ENCODE measurements at places on chromosomes 6 and 20.

DNA sequence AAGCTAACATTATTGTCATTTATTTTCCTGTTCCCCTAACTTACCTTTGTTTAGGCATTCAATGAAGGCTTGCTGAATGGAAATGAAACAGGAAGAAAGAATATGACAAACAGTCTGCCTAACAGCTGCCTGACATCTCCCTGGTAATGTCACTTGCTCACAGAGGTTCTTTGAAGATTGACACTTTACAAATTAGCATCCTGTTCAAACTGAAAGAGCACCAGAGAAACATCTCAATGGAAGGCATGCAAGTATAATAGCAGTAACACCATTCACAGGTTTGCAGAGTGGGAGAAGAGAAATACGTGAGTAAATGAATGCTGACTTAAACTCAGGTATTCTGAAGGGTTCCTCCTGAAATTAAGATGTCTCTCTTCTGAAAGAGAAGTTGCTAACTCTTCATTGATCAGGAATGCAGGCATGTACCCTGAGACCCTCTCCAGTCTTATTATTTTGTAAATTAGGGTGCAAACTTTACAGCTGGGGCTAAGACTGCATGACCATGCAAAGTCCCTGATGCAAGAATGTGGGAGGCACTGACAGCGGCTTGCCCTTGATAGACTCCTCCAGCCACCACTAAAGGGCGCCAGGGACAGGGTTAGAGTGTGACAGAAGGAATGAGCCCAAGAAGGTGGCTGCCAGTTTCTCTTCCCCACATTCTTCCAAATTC is 1.3 kb upstream of the SMLR1 start:
- DNase-seq: no peak

DNA sequence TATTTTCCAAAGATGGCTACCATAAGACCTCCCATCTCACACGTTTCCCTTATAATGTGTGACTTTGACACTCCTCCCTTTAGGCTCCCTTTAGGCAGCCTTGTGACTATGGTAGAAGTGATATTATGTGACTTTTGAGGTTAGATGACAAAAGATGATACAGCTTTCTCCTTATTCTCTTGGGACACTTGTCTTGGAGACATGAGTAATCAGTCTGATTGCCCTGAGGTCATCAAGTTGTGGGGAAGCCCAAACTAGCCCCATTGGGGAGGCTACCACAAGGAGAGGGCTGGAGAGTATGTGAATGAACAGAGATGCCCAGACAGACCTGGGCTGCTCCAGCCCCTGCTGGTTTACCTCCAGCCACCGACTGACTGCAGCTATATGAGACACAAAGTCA is 10.6 kb upstream of the DLK2 start:
- no peak for DNase-seq

- DNase-seq: peak; percentile 52
Measured at GRCh38 chr6:35294308-35294945, 3.2 kb upstream of the DEF6 start.

DNA sequence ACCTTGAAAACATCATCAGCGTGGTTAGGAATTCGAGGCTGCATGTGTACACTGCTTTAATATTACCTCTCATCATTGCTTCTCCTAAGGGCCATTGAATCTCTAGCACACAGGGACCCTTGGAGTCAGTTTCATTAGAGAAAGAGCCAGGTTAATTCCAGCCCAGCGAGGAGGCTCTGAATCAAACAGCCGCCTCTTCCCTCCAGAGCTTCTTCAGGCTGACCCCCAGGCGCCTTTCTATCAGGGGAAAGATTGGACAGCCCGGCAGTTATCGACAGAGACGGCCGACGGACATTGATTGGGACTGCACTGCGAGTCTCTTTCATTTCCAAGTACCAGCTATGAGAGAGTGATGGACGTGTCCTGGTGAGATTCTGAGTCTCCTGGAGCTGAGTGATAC is 159.2 kb downstream of the ANKRD60 start:
- no peak for DNase-seq

DNA sequence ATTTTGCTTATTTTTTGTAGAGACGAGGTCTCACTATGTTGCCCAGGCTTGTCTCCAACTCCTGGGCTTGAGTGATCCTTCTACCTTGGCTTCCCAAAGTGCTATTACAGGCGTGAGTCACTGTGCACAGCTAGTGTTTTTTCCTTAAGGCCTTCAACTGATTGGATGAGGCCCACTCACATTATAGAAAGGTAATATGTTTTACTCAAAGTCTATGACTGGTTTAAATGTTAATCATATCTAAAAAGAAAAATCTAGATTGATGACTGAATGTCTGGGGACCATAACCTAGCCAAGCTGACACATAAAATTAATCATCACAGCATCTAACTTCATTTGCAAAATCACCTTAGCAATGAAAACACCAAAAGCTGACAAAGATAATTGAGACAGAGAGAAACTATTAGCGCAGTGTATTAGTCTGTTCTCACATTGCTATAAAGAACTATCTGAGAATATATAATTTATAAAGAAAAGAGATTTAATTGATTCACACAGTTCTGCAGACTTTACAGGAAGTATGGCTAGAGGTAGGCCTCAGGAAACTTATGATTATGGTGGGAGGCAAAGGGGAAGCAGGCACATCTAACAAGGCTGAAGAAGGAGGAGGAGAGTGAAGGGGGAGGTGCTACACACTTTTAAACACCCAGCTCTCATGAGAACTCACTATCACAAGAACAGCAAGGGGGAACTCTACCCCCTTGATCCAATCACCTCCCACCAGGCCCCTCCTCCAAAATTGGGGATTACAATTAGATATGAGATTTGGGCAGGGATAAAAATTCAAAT is 66.8 kb upstream of the ARHGAP18 start:
- DNase-seq: no peak

DNA sequence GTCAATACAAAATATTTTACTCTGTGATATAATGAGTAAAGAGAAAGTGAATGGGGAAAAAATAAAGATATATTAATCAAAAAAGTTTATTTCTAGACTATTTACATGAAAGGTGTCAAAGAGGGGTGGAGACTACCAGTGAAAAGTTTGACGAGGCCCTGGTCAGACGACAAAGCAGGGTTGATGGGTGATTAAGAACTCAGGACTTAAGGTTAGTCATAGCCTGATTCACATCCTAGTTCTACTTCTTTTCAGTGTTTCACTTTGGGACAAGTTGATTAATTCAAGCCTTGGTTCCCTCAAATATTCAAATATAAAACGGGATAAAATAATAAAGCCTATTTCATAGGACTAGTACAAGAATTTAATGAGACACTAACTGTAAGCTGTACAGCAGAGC is 178.2 kb upstream of the HS3ST5 start:
- DNase-seq: no peak

GRCh38 chr6:139374357-139375225 is at the start of gene CITED2:
TSS of gene CITED2 (minus strand) at chr6:139374648. CDS start at chr6:139373944, 704 bp downstream.
- DNase-seq: peak; percentile 92

GRCh38 chr6:30192076-30192475 is 21.1 kb downstream of the TRIM26 start:
- DNase-seq: no peak

DNA sequence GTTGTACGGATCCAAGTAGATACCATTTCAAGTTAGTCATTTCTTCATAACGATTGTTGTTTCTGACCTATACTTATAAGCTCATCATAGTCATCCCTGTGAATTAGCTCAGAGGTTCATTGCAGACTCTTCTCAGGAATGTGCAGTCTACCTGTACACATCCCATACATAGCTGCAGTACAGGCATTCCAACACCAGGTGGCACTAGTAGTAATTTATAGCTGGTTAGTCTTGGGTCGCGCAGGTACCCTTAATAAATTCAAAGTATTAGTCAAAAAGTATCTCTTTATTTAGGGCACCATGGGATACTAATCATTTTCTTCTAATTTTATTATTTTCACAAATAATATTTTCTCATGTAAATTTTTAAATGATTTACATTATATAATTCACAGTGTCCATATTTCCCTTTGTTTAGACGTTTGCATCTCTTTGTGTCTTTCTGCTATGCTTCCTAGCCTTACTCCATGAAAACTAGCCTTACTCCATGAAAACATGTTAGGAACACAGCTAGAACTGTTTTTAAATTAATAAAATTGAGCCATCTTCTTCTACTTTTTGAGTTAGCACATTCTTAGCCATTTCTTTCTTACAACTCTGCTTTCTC is 128.6 kb upstream of the FAM83B start:
- DNase-seq: peak; percentile 73

DNA sequence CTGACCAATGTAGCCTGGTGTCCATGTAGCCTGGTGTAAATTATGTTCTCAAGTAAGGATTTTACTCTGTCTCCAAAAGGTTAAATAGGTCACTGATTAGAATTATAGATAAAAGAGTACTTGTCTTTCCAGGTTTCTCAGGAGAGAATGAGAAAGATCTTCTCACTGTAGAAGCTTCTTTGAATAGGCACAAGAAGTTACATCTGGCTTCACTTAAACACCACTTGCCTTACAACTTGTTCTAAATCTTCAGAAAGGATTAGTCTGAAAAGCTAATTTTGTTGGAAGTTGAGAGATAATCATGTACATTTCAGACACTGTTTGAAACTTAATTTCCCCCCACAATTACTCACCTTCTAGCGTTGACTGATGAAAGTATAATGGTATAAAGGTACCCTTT is 275.3 kb downstream of the FARS2 start:
- DNase-seq: no peak

DNA sequence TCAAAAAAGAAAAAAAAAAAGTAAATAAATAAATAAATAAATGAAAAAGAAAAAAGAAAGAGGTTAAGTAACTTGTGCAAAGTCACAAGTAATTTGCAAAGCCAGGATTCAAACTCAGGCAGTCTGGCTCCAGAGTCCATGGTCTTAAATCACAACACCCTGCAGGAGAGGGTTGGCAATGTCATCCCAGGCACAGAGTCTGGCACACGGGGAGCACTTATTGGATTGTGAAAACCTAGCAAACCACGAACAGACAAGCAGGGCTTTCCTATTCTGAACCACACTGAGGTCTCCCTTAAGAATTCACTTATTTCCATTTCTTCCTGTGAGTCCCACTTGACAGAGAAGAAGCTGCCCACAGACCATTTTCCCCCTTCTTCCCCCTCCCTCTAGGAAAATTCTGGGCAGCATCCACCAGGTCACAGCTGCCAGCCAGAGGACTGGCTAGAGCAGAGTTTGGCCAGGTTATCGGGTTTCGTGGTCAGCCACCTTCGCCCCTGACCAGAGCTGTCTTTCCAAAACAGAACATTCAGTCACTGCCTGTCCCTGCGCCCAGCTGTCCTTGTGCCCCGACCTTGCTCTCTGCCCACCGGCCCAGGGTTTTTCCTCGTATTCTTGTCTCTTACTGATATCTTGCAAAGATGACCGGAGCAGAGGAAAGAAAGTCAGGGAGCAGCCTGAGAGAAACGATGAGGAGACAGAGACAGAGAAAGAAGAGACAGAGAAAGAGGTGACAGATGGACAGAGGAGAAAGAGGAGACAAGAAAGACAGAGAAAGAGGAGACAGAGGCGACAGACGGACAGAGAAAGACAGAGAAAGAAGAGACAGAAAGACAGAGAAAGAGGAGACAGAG is 106.4 kb upstream of the PTPN1 start:
- DNase-seq: no peak

DNA sequence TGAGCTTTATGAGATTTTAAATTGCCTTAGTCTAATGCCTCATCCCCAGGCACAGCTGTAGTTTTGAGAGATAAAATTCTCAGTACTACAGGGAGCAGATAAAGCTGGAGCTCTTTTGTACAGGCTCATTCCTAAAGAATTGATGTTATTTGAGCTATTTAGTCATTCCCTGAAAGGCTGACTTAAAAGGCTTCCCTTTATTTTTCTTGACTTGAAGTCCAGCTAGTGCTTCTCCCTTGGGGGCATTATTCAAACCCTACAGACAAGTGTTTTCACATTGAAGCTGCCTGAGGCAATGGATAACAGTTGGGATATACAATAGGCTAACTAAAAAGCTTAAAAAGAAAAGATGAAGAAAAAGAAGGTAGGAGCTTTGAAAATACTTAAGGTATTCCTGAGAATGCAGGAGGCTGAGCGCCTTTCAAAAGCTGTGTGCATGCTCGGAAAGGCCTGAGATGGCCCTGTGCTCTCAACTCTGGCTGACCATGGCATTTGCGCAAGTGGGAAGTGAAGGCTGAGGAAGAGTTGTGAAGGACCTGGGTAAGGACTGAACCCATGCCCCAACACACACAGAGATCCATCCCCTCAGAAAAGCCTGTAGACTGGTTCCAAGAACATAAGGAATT is 315.1 kb downstream of the SMOC2 start:
- no peak for DNase-seq

GRCh38 chr6:167683028-167683862 is 143.5 kb upstream of the AFDN start:
- DNase-seq: no peak

All from NCI-H1105 (cell line).